ENCODE measurements at places on chromosomes 16 and 17.

DNA sequence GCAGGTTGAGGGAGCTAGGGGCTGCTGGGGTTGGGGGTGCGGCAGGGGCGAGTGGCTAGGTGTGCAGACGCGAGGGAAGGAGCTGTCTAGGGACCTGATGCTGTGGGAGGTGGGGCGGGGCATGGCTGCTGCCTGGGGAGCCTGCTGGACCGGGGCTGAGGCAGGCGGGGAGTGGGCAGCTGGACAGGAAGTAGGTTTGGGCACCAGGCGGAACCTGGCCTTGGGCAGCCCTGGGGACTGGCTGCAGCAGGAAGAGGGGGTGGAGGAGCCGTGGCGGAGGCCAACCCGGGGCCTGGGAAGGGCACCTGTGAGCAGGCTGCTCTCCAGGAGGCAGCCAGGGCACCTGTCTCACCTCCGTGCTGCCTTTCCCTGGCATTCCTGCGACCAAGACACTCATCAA lies 5.9 kb upstream of the DNASE1L2 start:
- no peak for DNase-seq

DNA sequence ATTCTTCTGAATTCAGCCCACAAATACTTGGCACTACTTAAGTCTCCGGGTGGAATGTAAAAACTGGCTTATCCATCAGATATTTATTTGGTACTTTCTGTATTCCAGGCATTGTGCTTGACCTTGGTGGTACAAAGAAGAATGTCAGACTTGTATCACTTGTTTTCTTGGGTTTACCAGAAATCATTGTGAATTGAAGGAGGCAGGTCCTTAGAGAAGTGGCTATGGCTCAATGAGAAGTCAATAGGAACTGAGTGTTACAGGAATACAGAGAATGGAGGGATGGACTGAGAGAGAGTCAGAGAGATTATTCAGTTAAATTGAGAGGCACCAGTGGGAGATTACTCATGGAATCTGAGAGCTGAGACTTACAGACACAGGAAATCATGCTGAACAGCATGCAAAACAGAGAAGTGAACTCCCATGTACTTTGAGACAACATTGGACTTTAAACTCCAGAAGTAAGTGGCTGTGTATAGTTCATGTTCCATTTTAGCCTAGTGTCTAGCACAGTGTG lies 704.1 kb downstream of the CDH11 start:
- no peak for DNase-seq

GRCh38 chr17:4256952-4257351 lies 6.8 kb downstream of the ANKFY1 start:
- DNase-seq = no peak

DNA sequence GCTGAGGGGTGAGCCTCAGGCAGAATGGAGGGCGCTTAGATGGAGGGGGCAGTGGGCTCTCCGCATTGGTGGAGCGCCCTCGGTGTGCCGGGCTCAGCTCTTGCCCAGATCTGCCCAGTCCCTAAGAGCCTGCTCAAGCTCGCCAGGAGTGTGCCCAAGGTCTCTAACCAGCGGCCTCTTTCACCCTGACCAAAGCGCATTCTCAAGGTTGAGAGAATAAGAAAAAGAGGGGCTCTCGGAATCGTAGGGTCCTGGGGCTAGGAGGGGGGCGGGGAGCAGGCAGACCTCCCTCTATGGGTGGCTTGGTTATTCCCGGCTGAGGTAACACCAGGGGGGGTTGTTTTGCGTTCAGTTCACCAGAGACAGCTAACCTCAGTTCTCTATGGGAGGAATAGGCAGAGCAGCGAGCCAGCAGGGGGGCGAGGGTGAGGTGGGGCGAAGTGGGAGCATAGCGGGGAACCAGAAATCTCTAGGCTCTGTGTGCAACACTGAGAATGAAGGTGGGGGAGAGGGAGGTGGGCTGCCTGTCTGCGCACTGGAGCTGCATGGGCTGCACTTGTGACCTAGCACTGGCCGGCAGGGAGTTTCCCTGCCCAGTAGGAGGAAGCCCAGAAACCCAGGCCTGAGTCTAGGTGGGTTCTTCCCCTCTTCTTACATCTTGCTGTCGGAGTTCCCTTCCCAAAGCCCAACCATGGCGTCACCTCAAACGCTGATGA lies 3.0 kb downstream of the TMEM132E start:
- DNase-seq = no peak

GRCh38 chr16:1193825-1194581 lies 31.1 kb downstream of the TPSG1 start:
- DNase-seq = no peak

DNA sequence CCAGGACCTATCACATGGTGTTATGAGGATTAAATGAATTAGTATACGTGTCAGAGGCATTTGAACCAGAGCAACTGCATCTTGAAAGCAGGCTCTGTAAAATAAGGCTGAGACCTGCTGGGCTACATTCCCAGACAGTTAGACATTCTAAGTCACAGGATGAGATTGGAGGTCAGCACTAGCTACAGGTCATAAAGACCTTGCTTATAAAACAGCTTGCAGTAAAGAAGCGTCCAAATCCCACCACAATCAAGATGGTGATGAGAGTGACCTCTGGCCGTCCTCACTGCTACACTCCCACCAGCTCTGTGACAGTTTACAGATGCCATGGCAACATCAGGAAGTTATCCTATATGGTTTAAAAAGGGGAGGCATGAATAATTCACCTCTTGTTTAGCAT lies 71.8 kb downstream of the IRF8 start:
- no peak for DNase-seq

DNA sequence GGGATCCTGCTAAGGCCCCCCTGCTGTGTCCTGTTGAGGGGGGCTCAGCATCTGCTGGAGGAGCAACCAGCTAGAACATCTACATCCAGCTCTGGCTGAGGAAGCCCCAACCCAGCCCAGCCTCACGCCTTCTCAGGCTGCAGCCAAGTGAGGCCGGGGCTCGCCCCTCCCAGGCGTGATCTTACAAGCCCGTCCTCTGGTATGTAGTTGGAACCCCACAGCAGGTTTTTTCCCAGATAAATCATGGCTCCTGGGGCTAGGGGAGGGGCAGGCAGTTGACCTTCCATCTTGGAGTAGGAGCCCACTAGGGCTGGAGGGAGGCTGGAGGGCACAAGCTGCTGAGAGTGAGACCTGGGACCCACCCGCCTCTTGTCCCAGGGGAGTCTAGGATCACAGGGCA lies 4.7 kb downstream of the FAM83G start:
- no peak for DNase-seq

DNA sequence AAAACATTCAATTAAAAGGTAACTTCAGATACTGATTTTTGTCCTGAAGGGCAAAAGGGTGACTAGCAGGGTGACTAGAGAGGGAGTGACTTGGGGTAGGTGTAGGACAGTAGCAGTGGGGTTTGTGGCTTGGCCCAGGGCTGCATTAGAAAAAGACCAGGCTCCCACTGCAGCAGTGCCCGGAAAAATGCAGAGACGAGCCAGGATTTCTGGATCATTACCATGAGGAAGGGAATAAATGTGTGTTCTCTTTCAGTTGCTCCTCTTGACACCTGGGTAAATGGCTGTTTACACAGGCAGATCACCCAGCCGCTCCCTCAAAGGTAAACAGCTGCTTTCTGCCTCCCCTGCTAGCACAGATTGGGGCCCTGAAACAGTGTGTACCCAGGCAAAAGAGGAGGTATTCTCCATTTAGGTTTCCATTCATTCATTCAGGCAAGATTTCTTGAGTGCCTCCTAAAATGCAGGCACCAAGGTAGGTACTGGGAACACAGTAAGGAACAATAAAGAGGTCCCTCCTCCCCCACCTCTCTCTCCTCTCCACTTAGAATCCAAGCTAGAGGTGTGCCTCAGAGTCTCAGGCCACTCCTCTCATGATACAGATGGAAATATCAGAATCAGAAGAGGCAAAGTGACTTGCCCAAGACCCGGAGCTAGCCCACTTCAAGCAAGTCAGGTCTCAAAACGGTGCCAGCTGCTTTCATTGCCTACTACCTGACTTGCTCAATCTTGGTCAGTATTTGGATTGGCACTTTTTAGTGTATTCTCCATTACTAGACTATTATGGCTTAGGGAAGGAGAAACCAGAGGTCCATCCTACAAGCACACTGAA lies 15.2 kb upstream of the TOX3 start:
- no peak for DNase-seq

GRCh38 chr17:45293413-45294211 lies 23.2 kb downstream of the MAP3K14 start:
- no peak for DNase-seq

- DNase-seq = no peak
Observed at GRCh38 chr16:55017321-55017720, 86.7 kb downstream of the IRX5 start.

- no peak for DNase-seq
Observed at GRCh38 chr17:32161506-32162365, 19.4 kb downstream of the RHOT1 start.

- no peak for DNase-seq
Observed at GRCh38 chr17:54623746-54624145, 276.9 kb upstream of the TOM1L1 start.

- DNase-seq = no peak
Observed at GRCh38 chr17:82487910-82488309, 29.4 kb downstream of the NARF start.

- no peak for DNase-seq
Observed at GRCh38 chr17:60664022-60664421, 13.6 kb upstream of the BCAS3 start.

GRCh38 chr17:79005063-79005861 lies 4.3 kb downstream of the CANT1 start:
- peak; percentile 55 for DNase-seq

DNA sequence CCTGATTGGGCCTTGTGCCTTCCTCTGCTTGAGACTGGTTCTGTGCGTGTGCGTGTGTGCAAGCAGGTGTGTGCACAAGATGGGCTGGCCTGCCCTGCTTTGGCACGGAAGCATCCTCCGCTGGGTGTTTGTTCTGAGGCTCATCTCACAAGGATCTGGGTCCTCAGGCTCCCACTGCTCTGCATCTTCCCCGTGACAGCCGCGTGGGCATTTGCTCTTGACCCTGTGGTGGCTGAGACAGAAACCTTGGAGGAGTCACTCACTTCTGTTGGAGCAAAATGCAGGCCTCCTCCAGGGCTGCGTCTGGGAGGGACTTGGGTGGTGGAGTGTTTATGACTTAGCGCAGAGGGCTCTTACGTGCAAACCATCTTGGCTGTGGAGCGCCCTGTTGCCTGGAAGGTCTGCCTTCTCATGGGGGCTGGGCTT lies 119.2 kb downstream of the RPTOR start:
- DNase-seq = no peak

DNA sequence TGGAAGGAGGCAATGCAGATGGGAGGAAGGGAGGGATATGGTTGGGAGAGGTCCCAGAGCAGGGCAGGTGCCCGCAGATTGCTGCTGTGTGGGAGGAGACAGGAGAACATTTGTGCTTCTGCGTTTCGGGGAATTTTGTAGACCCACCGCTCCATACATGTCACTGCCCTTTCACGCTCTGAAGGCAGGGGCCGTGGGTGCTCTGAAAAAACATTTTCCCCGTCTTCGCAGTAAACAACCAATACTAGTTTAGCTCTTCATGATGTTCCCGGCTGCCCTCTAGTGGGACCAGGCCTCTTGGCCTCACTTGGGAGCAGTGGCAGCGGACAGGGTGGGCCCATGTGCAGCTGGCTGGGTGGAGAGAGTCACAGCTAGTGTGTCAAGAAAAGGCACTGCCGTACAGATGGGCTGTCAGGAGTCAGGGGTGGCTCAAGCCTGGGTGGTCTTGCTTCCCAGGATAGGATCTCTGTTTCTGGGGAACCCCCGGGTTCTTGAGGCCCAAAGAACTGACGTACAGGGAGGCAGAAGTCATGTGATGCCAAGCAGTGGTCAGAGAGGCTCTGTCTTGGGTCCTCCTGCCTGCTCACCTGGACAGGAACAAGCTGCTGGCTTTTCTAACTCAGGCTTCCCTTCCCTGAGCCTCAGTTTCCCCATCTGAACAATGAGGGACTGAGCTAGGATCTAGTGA lies 46.5 kb upstream of the CPNE2 start:
- DNase-seq = no peak

DNA sequence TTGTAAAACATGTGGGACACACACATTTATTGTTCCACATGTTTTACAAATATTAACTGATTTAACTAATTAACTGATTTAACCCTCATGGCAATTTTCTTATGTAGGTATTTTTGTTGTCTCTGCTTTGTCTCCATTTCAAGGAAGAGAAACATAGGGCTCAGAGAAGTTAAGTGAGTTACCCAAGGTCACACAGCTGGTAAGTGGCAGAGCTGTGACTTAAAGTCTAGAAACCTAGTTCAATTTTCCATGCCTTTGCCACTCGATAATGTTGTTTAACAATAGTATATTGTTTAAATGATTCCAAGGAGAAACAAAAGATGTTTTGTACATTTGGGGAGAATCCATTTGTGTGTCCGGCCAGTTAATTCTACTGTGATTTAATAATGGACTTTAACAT lies 284.1 kb upstream of the CDH5 start:
- no peak for DNase-seq

DNA sequence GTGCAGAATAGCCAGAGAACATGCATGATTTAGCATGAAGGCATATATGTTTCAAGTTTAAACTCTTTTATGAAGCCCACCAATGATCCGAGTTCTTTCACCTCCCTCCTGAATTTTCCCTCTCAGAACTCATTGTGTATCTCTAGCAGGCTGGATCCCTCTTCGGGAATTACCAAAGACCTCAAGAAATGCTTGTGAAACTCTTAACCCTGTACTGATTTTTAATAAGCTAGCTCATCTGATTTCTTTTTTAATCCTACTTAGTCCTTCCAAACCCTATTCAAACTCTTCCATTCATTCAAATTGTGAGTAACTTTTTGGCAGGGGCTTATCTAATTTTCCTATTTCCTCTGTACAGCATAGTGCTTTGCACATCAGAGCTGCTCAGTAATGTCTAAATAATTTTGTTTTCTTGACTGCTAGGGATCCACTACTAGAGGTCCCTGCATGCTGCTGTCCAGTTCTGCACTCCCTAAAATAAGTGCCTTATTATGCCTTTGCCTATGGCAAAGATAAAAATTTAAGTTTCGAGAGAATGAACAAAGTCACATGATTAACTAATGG lies 723.8 kb downstream of the CDH11 start:
- no peak for DNase-seq

- no peak for DNase-seq
Observed at GRCh38 chr16:50591800-50592771, 43.9 kb downstream of the NKD1 start.

DNA sequence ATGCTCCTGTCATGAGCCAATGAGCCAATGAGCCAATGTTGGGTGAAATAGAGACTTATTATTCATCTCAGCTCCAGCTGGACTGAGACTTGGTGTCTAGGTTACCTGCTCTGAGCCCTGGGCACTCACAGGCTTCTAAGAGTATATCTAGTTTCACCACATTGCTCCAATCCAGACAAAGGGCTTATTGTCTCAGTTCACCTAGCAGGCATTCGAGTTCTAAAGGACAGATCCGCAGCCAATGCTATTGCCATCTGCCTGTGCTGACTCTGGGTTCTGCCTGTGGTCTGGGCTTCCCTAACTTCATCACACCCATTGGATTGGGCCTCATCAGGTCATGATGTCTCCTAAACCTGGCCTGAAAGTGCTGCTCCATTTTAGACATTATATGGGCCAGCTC lies 66.1 kb upstream of the HS3ST4 start:
- DNase-seq = no peak

All from NCI-H1436 treated with DMSO at 0.1 percent for 48 hours (cell line).